ENCODE measurements at places on chromosomes 13 and 19. TPM values are rescaled to one million over a fixed set of nuclear protein-coding genes. Genes with fewer than 3 reads are reported as not detected.

Gene ZNF681
- 2.5 TPM for total RNA-seq

Gene GFY
- not detected for total RNA-seq

Gene PRX
- 1.1 TPM for total RNA-seq

Gene MRPL34
- 24.4 TPM for total RNA-seq

Gene ELSPBP1
- total RNA-seq, result not detected

Gene ZNF554
- total RNA-seq, result 2.3 TPM

Gene XRCC1
- total RNA-seq, result 13.0 TPM

Gene IGFL3
- not detected for total RNA-seq

Gene C1QTNF9B
- not detected for total RNA-seq

Gene UBE2L5
- not detected for total RNA-seq

Gene CTXN1
- total RNA-seq, result 2.3 TPM

Gene SH2D3A
- total RNA-seq, result 0.32 TPM

Gene C13orf42
- total RNA-seq, result not detected

Gene PEG3
- total RNA-seq, result 0.32 TPM

Gene C3
- total RNA-seq, result 4.5 TPM

Gene FCER2
- not detected for total RNA-seq

Gene NOVA2
- total RNA-seq, result 4.7 TPM

Gene SBSN
- not detected for total RNA-seq

Gene LGI4
- total RNA-seq, result not detected

Gene ZNF497
- total RNA-seq, result 0.81 TPM

Gene VAV1
- total RNA-seq, result not detected

Gene C19orf81
- total RNA-seq, result 1.1 TPM

Gene MRPL54
- 36.8 TPM for total RNA-seq

Gene IGFL2
- not detected for total RNA-seq

Gene ZNF729
- not detected for total RNA-seq

Gene FUT1
- 6.9 TPM for total RNA-seq

Gene IL4I1
- total RNA-seq, result 4.0 TPM

Gene PRR19
- 0.32 TPM for total RNA-seq

Measured in bladder microvascular endothelial cell (primary cell).